ENCODE measurements at places on chromosomes 5 and 9. TPM values are rescaled to one million over a fixed set of nuclear protein-coding genes. Genes with fewer than 3 reads are reported as not detected.

DNA sequence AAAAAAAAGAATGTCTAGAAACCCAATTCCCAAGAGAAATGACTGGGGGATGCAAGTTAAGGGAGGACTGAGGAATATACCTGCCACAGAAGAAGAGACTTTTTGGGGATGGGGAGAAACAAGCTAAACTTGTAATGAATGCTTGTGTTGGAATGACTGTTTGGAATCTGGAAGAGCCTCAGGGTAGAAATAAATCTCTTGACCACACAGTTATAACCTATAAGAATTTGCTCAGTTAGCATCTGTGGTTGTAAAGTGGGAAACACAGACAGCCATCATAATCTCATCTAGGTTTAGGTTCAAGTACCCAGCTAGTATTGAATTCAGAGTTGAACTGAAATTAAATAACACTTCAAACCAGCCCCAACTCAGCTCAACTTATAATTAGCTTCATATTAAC is 678.3 kb upstream of the CHD1 start:
- DNase-seq: no peak

GRCh38 chr5:133603711-133604110 is 8.6 kb downstream of the FSTL4 start:
- no peak for DNase-seq

- DNase-seq: no peak
Measured at GRCh38 chr9:27489087-27489876, 34.8 kb upstream of the IFNK start.

- DNase-seq: no peak
Measured at GRCh38 chr9:36950389-36950788, 83.7 kb downstream of the PAX5 start.

- DNase-seq: no peak
Measured at GRCh38 chr5:171418982-171419687, at the start of gene FGF18. FGF18 (plus strand) TSS chr5:171419647; CDS start chr5:171420200, 553 bp downstream.

The TAF1L gene
- not detected for polyA plus RNA-seq

The GRM6 gene
- polyA plus RNA-seq: not detected

The ANKDD1B gene
- 0.18 TPM for polyA plus RNA-seq
